ENCODE measurements at places on chromosomes 5 and 9. TPM values are rescaled to one million over a fixed set of nuclear protein-coding genes. Genes with fewer than 3 reads are reported as not detected.

RNF183 gene
- total RNA-seq, result not detected

BRD9 gene
- total RNA-seq, result 71.5 TPM

DNA sequence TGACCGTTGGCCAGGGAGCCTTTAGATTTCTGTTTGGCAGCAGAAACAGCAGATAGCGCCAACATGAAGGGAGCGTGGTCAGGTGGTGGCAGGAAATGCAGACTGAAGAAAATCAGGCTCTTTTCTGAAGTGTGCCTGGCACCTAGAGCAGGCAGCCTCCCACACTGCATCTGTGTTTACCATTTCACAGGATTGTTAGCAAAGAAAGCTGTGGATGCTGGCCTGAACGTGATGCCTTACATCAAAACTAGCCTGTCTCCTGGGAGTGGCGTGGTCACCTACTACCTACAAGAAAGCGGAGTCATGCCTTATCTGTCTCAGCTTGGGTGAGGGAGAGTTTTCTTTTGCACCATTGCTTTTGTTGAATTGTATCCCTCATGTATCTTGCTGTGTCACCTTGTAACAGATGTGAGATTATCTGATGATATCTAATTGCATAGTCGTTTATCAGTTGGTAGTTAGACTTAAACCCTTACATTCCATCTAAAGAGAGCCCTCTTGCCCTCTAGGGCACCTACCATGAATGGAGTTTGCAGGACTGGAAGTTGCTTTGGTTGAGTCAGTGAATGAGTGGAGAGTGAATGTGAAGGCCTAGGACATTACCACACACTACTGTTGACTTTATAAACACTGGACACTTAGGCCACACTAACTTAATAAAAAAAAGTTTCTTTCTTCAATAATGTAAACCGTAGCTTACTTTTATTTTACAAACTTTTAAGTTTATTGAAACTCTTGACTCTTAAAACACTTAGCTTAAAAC lies 42.8 kb downstream of the ACO1 start:
- DNase-seq, result no peak

DNA sequence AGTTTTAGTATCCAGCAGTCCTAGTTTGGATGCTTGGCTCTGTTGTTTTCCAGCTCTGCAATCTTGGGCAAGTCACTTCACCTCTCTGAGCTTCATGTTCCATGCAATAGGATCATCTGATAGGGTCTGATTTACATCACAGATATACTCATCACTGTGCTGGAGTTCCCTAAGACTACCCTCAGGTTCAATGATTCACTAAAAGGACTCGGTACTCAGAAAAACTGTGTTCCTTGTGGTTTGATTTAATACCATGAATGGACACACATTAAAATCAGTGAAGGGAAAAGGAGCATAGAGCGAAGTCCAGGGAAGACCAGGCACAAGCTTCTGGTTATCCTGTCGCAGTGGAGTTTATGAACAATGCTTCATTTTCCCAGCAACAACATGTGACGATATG lies 119.9 kb upstream of the EFNA5 start:
- no peak for DNase-seq

ARSI gene
- 0.21 TPM for total RNA-seq

GRCh38 chr9:128558431-128559310 lies 6.3 kb downstream of the SPTAN1 start:
- DNase-seq, result peak; percentile 84

Measured in SJSA1 (cell line).